ENCODE measurements at places on chromosomes 1 and 21.

GRCh38 chr1:86263101-86263500 is 106.5 kb upstream of the COL24A1 start:
- no peak for DNase-seq

- DNase-seq, result no peak
These were observed 283.0 kb downstream of the LRRIQ3 start for GRCh38 chr1:73914951-73915350.

DNA sequence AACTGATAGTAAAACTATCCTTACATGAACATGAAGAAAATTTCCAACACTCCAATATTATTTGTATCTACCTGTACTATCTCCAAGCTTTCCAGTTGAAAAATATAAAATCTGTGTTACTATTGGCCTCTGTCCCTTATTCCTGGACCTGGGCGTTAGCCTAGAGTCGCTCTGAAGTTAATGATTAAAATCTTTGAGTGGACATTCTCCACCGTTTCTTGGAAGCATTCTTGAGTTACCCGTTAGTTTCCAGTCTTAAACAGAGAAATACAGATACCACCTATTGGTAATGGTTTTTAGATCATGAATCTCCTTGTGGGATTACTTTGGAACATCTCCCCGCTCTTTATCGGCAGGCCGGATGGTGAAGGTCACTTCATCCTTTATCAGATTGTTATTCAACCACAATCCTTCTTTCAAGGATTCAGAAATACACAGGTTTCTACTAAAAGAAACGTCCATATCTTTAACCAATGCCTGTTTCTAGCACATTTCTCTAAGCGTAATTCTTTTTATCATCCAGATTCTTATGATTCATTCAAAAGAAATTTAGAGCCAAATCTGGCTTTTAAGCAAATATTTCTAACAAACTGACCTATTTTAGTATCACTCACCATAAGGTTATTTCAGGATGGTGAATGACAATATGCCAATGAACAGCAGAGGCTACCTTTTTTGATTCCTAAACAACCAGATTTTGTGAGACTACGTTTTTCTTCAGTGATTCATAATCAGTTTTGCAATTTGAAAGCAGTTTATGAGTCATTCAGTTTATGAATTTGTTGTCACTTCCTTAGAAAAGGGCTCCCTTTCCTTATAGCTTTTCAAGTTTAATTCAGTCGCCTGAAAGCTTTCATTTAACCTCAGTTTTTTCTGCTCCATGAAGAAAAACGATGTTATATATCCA is 70.2 kb upstream of the ERRFI1 start:
- DNase-seq, result no peak

- no peak for DNase-seq
These were observed 210.8 kb downstream of the COL11A1 start for GRCh38 chr1:102897557-102897956.

GRCh38 chr1:176617881-176618280 is 154.9 kb downstream of the PAPPA2 start:
- no peak for DNase-seq

- no peak for DNase-seq
These were observed 475.8 kb upstream of the OLFM3 start for GRCh38 chr1:102472520-102472919.

DNA sequence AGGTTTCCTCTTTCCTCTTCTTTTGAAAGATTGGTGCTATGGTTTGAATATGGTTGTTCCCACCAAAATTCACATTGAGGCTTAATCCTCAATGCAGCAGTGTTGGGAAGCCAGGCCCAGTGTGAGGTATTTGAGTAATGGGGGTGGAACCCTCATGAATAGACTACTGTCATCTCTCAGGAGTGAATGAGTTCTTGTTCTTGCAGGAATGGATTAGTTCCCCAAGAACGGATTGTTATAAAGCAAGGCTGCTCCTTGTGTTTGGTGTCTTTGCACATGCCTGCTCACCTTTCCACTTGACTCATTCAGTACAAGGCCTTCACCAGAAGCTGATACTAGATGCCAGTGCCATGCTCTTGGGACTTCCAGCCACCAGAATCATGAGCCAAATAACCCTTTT is 223.2 kb downstream of the BACH1 start:
- no peak for DNase-seq

DNA sequence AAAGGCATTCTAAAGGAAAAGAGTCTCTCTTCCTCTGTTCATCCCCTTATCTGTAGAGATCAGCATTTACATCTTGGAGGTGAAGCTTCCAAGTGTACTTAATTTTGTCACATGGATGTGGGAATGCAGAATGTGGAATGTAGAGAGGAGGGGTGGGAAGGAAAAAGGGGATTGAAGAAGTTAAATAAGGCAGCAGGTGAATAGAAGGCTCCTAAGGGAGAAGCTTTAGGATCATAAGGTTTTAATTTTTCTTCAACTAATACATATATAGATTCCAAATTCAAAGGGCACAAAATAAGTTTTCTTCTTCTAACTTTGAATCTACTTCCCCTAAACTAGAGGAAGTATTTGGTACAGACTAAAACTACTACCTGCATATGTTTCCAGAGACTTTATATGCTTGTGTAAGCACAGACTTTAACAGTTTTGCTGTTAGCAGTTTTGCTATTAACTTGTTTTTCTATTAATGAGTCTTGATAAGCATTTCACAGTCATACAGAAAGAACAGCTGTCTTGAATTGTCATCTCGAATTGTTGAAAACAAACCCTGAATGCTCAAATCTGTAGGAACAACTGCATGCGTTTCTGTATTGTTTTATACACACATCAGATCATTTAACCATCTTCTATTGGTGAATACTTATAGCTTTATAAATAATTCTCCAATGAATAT is 12.7 kb downstream of the TENT5C start:
- no peak for DNase-seq

- DNase-seq, result no peak
These were observed 102.8 kb downstream of the KCTD3 start for GRCh38 chr1:215669806-215670491.

GRCh38 chr1:156865258-156865657 is 4.6 kb downstream of the NTRK1 start:
- DNase-seq, result no peak

GRCh38 chr1:211816586-211816985 is 14.0 kb downstream of the LPGAT1 start:
- DNase-seq, result no peak

DNA sequence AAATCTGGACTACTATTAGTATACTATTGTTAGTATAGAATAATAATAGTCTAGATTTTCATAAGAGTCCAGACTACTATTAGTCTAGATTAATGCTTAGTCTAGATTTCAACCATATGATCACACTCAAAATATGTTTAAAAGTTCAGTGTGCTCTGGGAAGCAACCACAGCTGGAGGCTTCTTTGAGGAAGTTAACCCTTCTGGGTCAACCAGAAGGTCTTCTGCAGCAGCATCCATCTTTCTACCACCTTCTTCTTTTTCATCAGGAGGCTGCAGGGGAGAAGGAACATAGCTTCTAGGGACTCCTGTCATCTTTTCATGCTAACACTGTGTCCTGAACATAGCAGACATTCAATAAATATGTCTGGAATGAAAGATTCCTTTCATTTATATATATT is 51.2 kb upstream of the DNAJC6 start:
- DNase-seq, result no peak

- DNase-seq, result no peak
These were observed 42.5 kb upstream of the SYT2 start for GRCh38 chr1:202752774-202753173.
